Spleen (tissue), 13 donors: ENCODE measurements at places on chromosomes 1 and 21. TPM values are rescaled to one million over a fixed set of nuclear protein-coding genes. Genes with fewer than 3 reads are reported as not detected.
A peak's percentile ranks its signal among the peaks of the same experiment; 100 is the strongest.

DNA sequence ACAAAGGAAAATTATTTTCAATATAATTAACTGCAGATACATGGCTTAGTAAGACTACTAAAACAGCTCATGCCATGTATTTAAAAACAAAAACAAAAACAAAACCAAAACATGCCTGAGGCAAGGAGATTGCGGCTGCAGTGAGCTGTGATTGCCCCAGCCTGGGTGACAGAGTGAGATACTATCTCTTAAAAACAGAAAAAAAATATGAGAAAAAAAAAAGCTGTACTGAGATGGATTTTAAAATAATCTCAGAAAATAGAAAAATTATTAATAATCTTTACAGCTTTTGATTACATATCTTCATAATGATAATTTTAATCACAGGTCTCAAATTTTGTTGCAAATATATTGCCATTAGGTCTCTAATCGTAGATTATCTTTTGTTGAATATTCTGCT lies 24.0 kb upstream of the LIN9 start:
- no peak overlapping the region for H3K27ac ChIP-seq
- no peaks in the 10 kb centered on the region for H3K36me3 ChIP-seq
- DNase-seq = no peak

- H3K27ac ChIP-seq = no peak overlapping the region
- H3K4me3 ChIP-seq = no peak overlapping the region
- no peaks in the 10 kb centered on the region for H3K36me3 ChIP-seq
- H3K4me1 ChIP-seq = peaks cover 22% of the 10 kb centered on the region
- no peaks in the 10 kb centered on the region for H3K27me3 ChIP-seq
These were observed 102.4 kb downstream of the FAF1 start for GRCh38 chr1:50857702-50858101.

DNA sequence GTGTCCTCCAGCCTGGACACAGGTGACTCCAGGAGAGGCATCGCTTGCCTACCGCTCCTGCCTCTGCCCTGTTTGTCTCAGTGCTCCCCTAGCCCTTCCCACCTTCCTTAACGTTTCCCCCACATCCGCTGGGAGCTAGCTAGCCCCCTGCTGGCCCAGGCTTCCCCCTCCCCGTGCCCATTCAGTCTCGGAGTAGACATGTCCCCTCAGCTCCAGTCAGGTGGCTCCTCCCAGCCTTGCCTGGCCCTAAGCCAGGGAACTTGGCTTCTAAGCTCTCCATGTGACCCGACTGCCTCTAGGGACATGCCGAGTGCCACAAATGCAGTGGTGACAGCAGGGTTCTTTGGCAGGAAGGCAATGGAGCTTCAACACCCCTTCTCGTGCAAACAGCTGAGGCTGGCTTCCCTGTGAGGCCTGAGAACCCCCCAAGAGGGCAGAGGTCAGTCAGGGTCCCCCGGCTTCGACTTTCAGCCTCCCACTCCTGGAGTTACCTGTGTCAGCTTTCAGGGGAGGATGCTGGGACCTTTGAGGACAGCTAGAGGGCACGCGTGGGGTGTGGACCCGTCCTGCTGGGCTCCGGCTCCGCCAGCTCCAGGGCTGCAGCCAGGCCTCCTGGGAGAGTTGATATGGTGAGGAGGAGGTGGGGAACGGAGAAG lies 16.2 kb downstream of the DRAXIN start:
- no peak overlapping the region for H3K27ac ChIP-seq
- no peak overlapping the region for H3K4me3 ChIP-seq
- H3K4me1 ChIP-seq = no peaks in the 10 kb centered on the region
- no peak for DNase-seq
- peaks cover 28% of the 10 kb centered on the region for H3K27me3 ChIP-seq

GRCh38 chr1:178060789-178061556 lies 32.9 kb upstream of the RASAL2 start:
- H3K27ac ChIP-seq = peak overlapping the region; percentile 0
- H3K36me3 ChIP-seq = no peaks in the 10 kb centered on the region
- no peak overlapping the region for H3K4me3 ChIP-seq
- peaks cover 61% of the 10 kb centered on the region for H3K4me1 ChIP-seq
- DNase-seq = no peak

GRCh38 chr1:60547821-60548220 lies 474.3 kb upstream of the C1orf87 start:
- no peak for DNase-seq
- no peaks in the 10 kb centered on the region for H3K27me3 ChIP-seq
- no peak overlapping the region for H3K27ac ChIP-seq
- H3K4me3 ChIP-seq = no peak overlapping the region
- no peaks in the 10 kb centered on the region for H3K36me3 ChIP-seq

DNA sequence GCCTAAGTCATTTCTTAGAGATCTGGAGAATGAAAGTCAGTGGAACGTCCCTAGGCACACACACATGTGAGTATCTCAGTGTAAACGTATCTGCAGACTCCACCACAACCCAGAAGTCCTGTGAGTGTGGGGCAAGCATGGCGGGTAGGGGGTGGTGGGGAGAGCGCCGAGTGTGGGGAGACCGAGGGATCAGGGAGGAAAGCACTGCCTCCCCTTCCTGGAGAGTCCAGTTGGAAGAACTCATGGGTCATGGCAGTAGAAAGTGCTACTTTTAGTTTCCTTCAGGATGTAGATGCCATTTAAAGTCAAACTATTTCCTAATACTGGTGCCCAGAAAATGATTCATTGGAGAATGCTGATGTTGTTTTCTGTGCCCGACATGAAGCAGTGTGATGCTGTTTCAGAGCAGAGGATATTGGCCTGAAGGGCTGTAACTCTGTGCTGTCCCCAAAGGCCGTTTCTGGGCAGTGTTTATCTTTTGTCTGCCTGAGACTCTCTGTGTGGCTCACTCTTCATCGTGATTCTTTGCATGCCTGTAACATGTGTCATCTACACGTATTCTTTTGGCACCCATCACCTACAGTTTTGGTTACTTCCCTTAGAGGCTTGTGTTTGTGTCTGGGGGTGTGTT lies 45.7 kb upstream of the TSPAN2 start:
- no peak for DNase-seq
- no peak overlapping the region for H3K27ac ChIP-seq
- no peak overlapping the region for H3K4me3 ChIP-seq
- H3K36me3 ChIP-seq = no peaks in the 10 kb centered on the region

GRCh38 chr1:14610761-14611160 lies 12.3 kb downstream of the KAZN start:
- no peak for DNase-seq
- H3K27ac ChIP-seq = no peak overlapping the region
- no peak overlapping the region for H3K4me3 ChIP-seq
- H3K27me3 ChIP-seq = no peaks in the 10 kb centered on the region
- H3K36me3 ChIP-seq = no peaks in the 10 kb centered on the region
- no peaks in the 10 kb centered on the region for H3K4me1 ChIP-seq

DNA sequence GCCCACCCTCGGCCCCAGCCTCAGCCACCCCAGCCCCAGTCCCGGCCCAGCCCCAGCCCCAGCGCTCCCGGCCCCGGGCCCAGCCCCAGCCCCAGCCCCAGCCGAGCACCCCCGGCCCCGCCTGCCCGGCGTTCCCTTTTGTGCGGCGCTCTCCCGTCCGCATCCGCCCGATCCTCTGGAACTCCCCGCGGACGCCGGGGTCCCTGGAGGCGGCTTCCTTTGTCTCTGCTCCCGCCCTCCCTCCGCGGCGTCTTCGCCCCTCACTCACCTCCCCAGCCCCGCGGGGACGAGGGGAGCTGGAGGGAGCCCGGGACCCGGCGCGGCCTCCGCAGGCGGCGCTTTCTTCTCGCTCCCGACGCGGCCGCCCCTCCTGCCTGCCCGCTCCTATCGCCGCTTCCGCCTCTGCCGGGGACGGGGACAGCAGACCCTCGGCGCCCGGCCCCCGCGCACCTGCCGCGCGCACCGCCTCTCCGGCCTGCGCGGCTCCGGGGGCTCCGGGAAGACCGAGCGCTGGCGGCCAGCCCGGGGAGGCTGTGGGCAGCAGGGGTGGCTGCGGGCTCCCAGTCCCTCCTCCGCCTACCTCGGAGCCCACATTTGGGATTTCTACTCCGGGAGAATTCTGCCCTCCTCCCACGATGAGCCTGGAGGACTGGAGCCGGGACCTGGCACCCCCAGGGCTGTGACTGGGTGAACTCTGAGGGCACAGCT lies 14.0 kb downstream of the AGRN start:
- H3K27ac ChIP-seq = no peak overlapping the region
- DNase-seq = no peak
- no peaks in the 10 kb centered on the region for H3K36me3 ChIP-seq
- peaks cover 7% of the 10 kb centered on the region for H3K27me3 ChIP-seq
- peak overlapping the region; percentile 46 for H3K4me3 ChIP-seq
- H3K4me1 ChIP-seq = peaks cover 35% of the 10 kb centered on the region

DNA sequence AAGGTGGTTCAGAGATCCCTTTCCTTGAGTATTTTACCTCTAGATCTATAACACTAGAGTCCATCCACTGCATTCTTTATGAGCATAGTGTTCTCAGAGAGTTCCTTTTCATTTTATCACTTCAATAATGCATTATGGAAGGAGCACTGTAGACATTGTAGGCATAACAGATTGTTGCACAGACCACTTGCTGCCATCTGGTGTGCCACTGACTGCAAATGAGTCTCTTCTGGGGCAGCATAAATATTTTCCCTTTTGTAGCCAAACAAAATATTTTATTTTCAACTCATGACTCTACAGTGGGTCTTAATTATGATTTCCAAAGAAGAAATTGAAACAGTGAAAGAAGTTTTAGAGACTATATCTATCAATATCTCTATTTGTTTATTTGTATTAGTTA lies 290.4 kb downstream of the OLFM3 start:
- H3K27me3 ChIP-seq = no peaks in the 10 kb centered on the region
- H3K4me3 ChIP-seq = no peak overlapping the region
- no peaks in the 10 kb centered on the region for H3K36me3 ChIP-seq
- no peak overlapping the region for H3K27ac ChIP-seq
- H3K4me1 ChIP-seq = no peaks in the 10 kb centered on the region
- no peak for DNase-seq

DNA sequence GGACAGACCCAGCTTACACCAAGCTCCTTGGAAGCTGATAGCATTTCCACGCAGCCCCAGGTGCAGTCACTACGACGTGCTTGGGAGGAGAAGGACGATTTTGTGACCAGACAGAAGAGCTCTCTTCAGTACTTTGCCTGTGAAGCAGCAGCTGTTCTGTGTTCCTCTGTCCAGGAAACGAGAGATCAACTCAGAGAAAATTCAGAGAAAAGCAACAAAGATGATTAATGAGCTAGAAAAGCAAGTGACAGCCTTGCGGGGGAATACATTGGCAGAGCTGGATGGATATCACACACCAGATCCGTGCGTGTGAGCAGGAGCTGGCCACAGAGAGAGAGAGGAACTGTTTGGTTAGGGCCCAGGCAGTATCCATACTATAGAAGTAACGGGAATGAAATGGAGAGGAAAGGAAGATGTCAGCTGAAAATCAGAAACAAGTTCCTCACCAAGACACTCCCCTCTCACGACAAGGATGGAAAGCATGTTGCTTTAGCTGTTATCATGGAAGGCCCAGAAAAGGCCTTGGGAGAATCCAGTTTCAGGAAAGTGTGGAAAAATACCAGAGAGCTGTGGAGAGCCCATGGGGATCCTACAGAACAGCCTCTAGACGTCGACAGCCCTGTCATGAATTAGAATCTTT lies 106.2 kb downstream of the TOMM20 start:
- H3K27me3 ChIP-seq = no peaks in the 10 kb centered on the region
- peak; percentile 32 for DNase-seq
- H3K27ac ChIP-seq = peak overlapping the region; percentile 61

GRCh38 chr1:156627313-156627880 lies 8.2 kb downstream of the HAPLN2 start:
- H3K27ac ChIP-seq = no peak overlapping the region
- H3K27me3 ChIP-seq = peaks cover 29% of the 10 kb centered on the region
- no peak for DNase-seq
- H3K36me3 ChIP-seq = no peaks in the 10 kb centered on the region
- H3K4me3 ChIP-seq = no peak overlapping the region

DNA sequence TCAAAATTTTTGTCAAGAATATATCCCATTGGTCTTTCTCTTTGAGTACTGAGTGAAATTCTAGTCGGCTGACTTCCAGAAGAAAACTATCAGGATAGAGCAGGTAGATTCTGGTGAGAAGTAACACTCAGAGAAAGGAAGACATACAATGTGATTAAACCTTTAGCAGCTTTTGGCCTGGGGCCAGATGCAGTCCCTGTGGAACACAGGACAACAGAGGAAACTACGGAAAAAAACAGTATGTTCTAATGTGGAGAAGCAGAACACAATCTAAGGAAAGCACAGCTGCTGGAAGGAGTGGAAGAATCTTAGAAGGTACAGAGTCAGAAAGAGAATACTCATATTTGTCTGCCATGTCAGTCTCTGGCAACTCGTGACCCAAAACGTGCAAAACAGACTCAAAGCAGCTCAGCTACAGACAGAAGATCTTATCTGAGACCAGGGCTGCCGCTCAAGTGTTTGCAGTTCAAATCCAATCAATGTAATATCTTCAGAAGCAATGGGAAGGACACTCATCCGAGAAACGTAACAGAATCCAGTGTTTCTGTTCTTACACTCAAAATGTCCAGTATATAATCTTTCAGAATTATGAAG lies 283.8 kb downstream of the MRPL39 start:
- no peak overlapping the region for H3K27ac ChIP-seq
- no peak for DNase-seq
- H3K27me3 ChIP-seq = no peaks in the 10 kb centered on the region
- no peaks in the 10 kb centered on the region for H3K4me1 ChIP-seq

GRCh38 chr1:49213301-49213700 lies 436.6 kb upstream of the BEND5 start:
- H3K36me3 ChIP-seq = no peaks in the 10 kb centered on the region
- no peaks in the 10 kb centered on the region for H3K4me1 ChIP-seq
- no peak overlapping the region for H3K4me3 ChIP-seq

GRCh38 chr1:20194224-20194623 lies 7.9 kb upstream of the PLA2G2C start:
- H3K4me1 ChIP-seq = peaks cover 3% of the 10 kb centered on the region
- no peaks in the 10 kb centered on the region for H3K36me3 ChIP-seq
- DNase-seq = no peak

DNA sequence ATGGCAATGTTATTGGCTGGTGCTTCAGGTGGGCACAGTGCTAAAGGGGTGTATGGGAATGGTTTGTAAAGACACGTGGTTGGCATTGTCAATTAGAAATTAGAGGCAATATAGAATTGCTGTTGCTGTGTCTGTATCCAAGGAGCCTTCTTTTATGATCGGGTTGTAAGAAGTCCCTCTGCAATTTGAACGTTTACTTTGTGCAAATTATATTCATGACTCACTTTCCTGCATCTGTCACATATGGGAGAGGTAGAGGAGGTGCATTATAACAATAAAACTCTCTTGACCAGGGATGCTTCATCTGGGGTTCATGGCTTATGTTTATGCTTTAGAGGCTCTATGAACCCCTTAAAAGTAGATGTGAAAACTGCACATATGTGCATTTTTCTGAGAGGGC lies 130.4 kb upstream of the DNAH14 start:
- H3K27me3 ChIP-seq = no peaks in the 10 kb centered on the region
- no peak for DNase-seq
- H3K4me1 ChIP-seq = no peaks in the 10 kb centered on the region
- no peak overlapping the region for H3K27ac ChIP-seq
- no peak overlapping the region for H3K4me3 ChIP-seq
- no peaks in the 10 kb centered on the region for H3K36me3 ChIP-seq

GRCh38 chr1:242489545-242489944 lies 35.0 kb downstream of the PLD5 start:
- no peaks in the 10 kb centered on the region for H3K36me3 ChIP-seq
- no peak for DNase-seq
- H3K4me1 ChIP-seq = no peaks in the 10 kb centered on the region
- H3K27me3 ChIP-seq = no peaks in the 10 kb centered on the region

The MSH4 gene
- 0.40 TPM for total RNA-seq

The GSTM5 gene
- total RNA-seq = 3.8 TPM

The YBEY gene
- total RNA-seq = 13.9 TPM

The CYP4A11 gene
- not detected for total RNA-seq

The UTP25 gene
- 9.0 TPM for total RNA-seq

The FAM78B gene
- 1.3 TPM for total RNA-seq

The TGFB2 gene
- 5.5 TPM for total RNA-seq

The RIMKLA gene
- total RNA-seq = 0.14 TPM

The KCNJ6 gene
- 0.14 TPM for total RNA-seq

The IL22RA1 gene
- not detected for total RNA-seq

The RPL22 gene
- 371 TPM for total RNA-seq
